ENCODE measurements at places on chromosomes 11 and 22.
A peak's percentile ranks its signal among the peaks of the same experiment; 100 is the strongest.

DNA sequence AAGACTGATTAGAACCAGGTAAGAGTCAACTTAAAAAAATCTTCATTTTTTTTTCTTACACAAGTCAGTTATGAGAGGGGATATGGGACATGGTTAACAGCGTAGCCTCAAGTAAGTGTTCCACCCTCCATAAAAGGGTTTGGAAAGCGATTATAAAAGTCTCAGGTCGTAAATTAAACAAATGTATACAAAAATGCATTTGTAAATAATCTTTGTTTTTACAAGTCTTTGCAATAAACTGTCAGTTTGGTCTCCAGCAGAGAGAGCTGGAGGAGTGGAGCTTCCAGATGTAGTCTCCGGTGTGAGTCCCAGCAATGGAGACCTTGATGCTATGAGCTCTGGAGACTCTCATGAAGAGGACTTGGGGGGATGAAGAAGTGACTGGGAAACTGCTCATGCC, 99.8 kb upstream of the TP53AIP1 start:
- DNase-seq: no peak

GRCh38 chr22:45540122-45540521, 37.4 kb downstream of the FBLN1 start:
- no peak for DNase-seq

GRCh38 chr11:30342736-30343166, 19.8 kb downstream of the ARL14EP start:
- no peak for DNase-seq

GRCh38 chr11:105907319-105907718, 114.7 kb downstream of the MSANTD4 start:
- no peak for DNase-seq

- no peak for DNase-seq
Measured at GRCh38 chr11:60781981-60782316, 3.2 kb upstream of the MS4A10 start.

DNA sequence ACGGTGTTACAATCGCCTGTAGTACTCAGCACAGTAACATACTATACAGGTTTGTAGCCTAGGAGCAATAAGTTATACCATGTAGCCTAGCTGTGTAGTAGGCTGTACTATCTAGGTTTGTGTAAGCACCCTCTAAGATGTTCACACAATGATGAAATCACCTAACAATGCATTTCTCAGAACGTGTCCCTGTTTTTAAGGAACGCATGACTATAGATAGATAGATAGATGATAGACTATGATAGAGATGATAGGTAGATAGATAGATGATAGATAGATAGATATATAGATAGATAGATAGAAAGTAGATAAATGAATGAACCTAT, 203.9 kb downstream of the FAM76B start:
- DNase-seq: no peak

- no peak for DNase-seq
Measured at GRCh38 chr11:16043617-16044016, 312.7 kb downstream of the SOX6 start.

DNA sequence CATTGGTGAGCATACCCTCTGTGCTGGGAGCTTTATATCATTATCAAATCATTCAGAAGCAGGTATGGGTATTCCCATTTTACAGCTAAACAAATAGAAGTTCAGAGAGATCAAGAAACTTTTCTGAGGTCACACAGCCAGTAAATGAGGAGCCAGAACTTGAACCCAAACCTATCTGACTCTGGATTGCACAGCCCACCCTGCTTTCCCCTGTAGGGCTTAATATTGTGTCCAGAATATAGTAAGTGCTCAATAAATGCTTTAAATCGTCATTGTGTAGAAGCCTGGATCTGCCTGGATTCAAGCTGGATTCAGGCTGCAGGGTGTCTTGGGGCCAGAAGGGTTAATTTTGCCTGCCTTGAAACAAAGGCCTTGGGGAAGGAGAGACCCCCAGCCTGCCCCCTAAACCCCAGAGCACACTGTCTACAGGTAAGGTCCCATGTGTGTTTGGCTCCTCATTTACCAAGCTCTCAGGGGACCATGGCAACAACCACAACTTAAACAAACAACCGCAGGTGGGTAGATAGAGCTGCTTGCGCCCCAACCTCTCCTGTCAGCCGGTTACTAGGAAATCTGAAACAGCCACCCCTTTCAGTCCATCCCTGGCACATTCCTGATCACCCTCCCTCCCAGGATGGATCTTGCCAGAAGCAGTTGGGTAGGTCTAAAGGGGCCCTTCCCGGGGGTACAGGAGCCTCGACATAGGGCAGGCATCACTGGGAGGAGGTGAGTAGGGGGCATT, 3.0 kb upstream of the SEC14L3 start:
- DNase-seq: no peak

DNA sequence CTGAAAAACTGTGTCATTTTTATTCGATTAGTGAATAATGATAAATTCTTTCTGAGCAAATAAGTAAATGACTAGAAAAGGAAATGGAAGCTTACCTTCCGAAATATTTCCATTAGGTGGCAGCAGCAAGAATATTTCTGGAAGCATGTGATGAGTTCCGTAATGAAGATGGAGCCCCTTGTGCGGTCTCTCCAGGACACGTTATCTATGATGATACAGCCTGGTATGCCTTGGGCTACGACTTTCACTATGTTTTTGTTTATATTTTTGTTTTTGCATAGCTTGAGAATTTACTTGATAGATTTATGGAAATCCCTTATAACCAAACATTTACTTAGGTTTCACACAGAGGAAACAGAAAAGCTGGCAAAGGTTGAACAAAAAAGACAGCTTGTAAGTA, 25.7 kb downstream of the CASP5 start:
- DNase-seq: no peak

- no peak for DNase-seq
Measured at GRCh38 chr11:70229737-70230136, 26.6 kb downstream of the FADD start.

- no peak for DNase-seq
Measured at GRCh38 chr11:11538277-11538960, 83.4 kb downstream of the GALNT18 start.

- DNase-seq: no peak
Measured at GRCh38 chr11:64216879-64217278, 9.1 kb downstream of the TRPT1 start.

DNA sequence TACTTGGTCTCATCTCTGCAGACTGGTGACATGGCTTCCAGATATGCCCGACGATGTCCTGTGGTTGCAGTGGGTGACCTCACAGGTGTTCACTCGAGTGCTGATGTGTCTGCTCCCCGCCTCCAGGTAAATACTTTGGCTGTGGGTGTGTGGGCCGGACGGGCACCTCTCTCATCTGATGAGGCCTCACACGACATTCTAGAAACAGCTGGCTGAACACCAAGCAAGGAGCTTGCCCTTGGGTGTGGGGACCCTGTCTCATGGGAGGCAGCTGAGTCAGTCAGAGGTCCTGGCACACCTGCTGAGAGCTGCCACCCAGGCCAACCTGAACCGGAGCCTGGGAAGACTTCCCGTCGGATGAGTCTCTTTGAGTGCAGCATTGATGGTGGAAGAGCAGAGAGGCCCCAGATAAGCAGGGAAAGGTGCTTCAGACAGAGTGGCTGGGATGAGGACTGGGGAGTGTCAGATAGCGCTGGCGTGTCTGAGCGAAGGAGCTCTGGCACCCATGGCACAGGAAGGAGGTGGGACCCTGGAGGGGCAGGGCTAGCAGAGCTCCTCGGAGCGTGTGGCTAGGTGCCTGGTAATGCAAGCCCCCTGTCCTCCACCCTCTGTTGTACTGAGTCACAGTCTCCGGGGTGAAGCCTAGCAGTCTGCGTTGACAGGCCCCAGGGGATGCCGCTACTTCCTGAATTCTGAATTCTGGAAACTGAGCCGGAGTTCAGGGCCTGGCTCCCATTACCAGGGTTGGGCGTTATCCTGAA, 10.4 kb upstream of the SAMM50 start:
- DNase-seq: no peak

- no peak for DNase-seq
Measured at GRCh38 chr11:116586392-116586791, 186.4 kb downstream of the BUD13 start.

- DNase-seq: no peak
Measured at GRCh38 chr22:44219101-44219870, 38.6 kb downstream of the PARVG start.

- no peak for DNase-seq
Measured at GRCh38 chr22:19325296-19325948, 33.9 kb upstream of the CLTCL1 start.

DNA sequence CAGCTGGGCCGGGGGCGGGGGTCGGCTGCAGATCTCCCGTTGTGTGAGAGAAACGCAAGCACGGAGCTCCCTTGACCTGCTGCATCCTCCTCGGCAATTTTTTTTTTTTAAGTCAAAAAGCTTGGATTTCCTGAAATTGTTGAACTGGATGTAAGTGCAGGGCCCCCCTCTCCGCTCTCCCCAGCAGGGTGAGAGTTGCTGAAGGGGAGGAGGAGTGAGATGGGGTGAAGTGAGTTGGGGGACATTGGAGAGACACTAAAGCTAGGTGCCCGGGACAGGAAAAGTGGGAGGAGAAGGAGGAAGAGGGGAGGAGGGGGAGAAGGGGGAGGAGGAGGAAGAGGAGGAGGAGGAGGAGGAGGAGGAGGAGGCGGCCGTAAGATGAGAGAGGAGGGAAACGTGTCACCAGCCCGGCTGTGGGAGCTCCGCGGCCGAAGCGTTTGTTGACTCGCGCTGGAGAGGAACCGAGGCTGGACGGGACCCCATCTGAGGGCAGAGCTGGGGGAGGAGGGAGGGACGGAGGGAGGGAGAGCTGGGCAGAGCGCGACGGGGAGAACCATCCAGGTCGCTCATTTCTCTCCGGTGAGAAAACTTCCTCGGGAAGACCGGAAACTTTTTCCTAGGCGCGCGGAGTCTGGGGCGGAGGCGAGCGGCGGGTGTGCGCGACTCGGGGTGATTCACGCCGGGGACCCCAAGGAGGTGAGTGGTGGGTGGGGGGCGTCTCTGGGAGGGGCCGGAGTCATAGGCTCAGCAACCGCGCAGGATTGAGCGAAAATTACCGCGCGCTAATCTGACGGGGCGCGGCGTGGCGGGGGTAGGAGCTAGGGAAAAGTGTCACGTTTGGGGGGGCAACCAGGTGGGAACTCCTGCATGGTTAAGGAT, 80.2 kb downstream of the PRR5L start:
- DNase-seq: peak; percentile 30

DNA sequence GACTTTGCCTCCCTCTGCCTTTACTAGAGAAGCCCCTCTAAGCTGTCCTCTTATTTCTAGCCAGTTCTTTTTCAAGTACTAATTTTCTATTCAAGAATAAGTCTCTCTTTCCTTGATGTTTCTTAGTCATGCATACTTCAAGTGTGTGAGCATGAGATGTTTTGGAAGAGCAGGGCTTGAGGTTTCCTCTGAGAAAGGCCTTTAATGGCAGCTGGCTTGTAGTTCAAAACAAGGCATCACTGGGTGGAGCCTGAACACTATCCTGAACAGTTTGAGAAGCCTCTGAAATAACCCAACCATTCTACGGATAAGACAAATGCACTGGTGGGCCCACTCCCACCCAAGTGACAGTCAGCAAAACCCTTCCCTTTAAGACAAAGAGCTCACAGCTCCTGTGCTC, 37.6 kb downstream of the CLDN25 start:
- DNase-seq: no peak

DNA sequence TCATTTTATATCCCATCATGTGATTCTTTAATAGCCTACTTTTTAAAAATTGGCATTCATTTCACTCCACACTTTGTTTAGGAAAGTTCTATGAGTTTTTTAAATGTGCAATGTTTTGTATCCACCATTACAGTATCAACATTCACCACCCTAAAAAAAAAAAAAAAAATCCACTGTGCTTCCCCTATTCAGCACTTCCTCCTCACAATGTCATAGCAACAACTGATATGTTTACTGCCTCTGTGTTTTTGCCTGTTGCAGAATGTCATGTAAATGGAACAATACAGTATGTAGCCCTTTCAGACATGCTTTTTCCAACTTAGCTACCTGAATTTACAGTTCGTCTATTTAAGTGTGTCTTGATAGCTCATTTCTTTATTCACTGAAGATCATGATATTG, 754.2 kb downstream of the FAM181B start:
- DNase-seq: no peak

GRCh38 chr11:88464528-88464927, 127.0 kb upstream of the CTSC start:
- no peak for DNase-seq

DNA sequence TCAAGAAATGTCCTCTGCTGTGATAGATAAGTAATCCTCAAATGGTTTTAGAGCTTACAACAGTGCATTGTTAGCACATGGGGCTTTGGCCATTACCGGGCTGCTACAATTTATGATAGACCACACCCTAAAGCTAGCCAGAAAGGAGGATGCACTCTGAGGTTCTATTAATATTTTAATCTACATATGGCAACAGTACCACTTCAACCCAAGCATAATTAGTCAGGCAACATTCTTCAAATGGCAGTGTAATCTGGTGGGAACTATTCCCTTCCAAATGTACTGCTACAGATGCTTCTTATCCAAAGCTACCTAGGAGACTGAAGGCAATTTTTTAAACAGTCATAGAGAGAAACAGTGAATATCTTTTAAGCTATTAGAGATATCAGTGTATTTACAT, 697.6 kb downstream of the KCNA4 start:
- DNase-seq: no peak

DNA sequence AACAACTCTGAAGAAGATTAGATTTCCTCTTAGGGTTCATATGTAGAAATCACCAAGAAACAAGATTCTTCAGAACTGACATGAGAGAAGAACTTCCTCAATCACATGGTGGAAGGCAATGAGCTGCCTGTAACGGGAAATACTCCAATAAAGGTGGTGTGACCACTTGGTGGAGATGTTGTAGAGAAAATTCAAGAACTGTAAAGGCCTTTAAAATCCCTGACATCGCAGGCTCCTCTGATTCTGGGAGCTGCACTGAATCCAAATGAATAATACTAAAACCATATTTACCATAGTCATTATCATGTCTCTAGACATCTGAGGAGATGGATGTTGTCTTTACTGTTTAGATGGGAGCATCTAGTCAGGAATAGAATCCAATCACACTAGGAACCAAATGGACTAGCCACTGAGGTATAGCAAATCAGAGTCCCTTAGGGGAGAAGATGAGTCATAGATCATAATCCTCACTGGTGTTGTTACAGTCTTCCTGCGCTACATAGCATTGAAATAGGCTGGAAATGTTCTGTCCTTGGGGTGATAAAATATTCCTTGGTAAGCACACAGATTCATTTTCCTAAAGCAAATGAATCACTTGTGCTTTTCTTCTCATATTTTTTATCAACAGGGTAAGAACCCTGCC, 321.6 kb upstream of the TENM4 start:
- DNase-seq: no peak

GRCh38 chr11:132052904-132053303, 682.5 kb downstream of the NTM start:
- DNase-seq: no peak

GRCh38 chr11:35619116-35619854, 1.0 kb downstream of the FJX1 start:
- no peak for DNase-seq

DNA sequence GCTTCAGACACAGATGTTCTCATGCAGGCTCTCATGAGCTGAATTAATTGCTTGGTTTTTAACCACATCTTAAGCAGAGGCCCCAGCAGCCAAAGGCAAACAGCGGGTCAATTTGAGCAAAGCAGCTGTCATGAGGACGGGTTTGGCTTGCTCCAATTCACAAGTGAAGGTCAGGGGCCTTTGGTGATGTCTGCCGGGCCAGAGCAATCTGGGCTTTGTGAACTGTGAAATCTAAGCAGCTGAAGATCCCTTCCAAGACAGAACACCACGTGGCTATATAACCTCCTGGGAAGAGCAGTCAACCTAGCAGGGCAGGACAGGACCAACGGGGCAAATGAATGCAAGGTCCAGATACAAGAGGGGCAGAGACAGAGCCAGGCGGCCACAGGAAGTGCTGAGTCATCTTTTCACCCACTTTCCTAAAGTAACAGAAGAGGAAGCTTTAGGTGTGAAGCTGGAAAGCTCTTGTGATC, 187.3 kb upstream of the B3GAT1 start:
- DNase-seq: no peak
